Activated T-helper 1 cell treated with Interleukin-2 at 50 U/mL for 16 hours (primary cell): ENCODE measurements at places on chromosomes 4 and X.

DNA sequence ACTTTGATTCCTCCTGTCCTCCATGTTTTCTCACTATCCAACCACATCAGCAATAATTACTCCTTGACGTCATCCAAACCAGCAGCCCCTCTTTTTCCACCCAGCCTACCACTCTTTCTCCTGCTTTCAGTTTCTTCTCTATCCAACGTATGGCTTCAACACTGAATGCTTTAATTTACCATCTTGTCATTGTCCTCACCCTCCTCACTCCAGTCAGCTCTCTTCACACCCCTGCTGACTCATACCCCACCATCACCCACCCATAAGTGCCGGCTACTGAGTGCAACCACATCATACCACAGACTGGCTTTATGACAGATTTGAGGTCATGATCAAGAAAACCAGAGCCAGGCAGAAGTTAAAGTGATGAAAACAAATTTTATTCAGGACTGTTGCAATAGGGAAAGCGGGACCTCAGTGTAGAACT lies 9.8 kb upstream of the ANXA5 start:
- DNase-seq: no peak

DNA sequence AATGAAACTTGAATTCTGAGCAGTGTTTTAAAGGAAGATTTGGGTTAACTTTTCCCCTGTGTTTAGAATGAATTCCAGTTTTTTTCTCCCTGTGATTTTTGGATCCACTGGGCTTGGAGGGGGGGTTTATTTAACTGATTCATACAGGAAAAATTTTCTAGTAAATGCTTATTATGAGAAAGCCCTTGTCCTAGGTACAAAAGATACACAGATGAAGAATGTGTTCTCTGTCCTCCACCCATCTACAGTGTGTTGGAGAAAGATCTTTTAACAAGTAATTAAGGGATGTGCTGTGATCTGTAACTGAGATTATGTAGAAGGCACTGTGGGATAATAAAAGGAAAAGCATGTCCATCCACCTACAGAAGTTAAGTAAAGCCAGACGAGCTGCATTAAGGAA lies 103.9 kb downstream of the STIM2 start:
- no peak for DNase-seq

- DNase-seq: no peak
Observed at GRCh38 chr4:78528327-78528726, 23.2 kb upstream of the ANXA3 start.

- DNase-seq: no peak
Observed at GRCh38 chr4:47703956-47704355, 133.9 kb downstream of the CORIN start.

DNA sequence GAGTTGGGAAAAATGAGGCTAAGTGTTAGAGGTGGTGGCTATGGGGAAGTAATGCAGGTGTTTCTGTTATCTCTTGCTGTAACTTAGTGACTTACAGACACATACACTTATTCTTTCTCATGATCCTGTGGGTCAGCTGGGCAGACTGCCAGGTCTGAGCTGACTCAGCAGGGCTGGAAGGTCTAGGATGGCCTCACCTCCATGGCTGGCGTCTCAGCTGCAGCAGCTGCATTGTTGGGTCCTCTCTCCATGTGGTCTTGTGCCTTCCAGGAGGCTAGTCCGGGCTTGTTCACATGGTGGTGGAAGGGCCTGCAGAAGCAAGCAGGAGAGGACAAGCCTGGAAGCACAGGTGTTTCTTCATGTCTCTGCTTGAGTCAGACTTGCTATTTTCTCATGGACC lies 172.7 kb downstream of the NHS start:
- DNase-seq: no peak

DNA sequence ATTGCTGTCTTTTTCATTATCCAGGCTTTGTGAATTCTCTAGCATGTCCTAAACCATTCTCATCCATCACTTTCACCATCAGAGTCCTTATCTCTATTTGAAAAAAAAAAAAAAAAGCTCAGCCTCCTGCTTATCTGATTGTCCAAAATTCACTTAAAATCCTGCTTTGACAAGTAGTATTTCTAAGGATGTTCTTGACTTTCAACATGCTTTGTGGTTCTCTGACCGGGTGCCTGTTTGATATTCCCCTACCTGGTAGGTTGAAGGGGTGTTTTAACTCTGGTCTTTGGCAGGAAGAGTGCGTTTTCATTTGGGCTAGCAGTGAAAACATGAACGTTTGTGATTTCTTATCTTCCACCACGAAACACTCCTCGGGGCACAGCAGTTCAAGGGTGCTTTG lies 17.3 kb upstream of the BBS12 start:
- DNase-seq: no peak

GRCh38 chrX:42094218-42094617 lies 170.9 kb upstream of the CASK start:
- no peak for DNase-seq

- no peak for DNase-seq
Observed at GRCh38 chrX:73577361-73577760, 14.4 kb downstream of the CHIC1 start.

DNA sequence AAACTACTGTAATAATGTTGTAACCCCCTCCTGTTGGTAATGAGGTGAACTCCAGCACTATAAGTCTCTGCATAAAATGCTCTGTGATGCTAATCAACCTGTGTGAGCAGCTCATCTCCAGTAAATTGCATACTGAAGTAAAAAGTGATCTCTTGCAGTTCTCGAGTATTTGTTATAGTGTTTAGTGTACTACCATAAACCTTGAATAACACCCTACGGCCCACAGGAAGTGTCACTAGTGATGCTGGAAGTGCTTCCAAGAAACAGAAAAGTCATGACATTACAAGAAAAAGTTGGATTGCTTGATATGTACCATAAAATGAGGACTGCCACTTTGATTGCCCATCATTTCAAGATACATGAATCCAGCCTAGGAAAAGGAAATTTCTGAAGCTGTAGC lies 39.0 kb downstream of the IL15 start:
- no peak for DNase-seq

GRCh38 chr4:47672696-47673095 lies 165.2 kb downstream of the CORIN start:
- DNase-seq: no peak

- DNase-seq: no peak
Observed at GRCh38 chrX:40285876-40286275, 188.1 kb upstream of the BCOR start.

DNA sequence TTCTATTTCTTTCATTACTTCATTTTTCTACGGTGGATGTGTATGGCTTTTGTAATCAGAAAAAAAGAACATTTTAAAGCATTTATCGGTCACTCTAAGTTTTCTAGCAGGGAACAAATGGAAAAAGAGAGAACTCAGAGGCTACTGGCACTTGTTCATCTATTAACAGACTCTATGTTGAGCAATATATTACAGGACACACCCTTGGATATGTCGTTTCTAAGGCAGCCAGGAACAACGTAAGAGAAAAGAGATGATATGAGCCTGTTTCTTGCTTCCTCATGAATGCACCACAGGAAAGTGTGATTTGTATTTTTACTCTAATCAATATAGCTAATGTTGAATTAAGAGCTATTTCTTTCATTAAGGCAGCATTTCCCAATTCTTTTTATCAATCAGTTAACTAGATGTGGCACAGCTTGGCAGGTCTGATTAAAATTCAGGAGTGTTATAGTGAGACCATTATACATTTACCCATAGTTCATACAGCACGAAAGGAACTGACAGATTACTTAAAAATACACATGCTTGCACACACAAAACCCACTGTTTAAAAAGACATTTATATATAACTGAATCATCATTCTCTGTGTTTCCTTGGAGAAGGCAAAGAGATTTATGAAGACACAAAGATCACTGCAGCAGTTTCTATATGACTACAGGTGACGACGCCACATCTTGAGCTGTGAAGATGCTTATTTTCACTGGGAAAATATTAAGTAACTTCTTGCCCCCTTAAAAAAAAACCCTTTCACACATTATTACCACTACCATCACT lies 13.0 kb downstream of the RAB9B start:
- DNase-seq: no peak

DNA sequence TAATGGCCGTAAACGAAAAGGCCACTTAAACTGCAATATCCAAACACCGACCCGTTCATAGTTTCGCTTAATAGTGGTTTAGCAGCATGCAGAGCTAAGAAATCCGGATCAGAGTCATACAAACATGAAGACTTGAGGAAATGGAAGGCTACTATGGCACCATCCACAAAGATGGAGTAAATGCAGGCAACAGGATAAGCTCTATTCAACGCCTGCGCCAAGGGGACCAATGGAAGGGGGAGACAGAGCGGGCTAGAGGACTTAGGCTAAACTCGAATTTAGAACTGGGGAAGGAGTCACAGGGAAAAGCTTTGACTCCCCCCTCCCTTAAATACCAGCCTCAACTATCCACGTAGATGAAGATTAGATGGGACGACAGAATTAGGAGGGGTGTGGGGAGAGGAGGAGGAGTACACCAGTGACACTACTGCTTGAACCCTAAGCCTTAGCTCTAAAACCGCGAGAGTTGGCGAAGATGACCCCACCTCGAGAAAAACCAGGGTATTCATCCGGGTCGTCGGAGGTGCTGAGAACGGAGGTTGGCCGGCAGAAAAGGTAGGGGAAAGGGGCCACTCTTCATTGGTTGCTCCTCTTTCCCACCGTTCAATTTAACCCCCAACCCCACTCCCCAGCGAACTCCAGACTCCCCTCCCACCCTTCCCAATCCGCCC lies 3.5 kb downstream of the HUWE1 start:
- DNase-seq: no peak

DNA sequence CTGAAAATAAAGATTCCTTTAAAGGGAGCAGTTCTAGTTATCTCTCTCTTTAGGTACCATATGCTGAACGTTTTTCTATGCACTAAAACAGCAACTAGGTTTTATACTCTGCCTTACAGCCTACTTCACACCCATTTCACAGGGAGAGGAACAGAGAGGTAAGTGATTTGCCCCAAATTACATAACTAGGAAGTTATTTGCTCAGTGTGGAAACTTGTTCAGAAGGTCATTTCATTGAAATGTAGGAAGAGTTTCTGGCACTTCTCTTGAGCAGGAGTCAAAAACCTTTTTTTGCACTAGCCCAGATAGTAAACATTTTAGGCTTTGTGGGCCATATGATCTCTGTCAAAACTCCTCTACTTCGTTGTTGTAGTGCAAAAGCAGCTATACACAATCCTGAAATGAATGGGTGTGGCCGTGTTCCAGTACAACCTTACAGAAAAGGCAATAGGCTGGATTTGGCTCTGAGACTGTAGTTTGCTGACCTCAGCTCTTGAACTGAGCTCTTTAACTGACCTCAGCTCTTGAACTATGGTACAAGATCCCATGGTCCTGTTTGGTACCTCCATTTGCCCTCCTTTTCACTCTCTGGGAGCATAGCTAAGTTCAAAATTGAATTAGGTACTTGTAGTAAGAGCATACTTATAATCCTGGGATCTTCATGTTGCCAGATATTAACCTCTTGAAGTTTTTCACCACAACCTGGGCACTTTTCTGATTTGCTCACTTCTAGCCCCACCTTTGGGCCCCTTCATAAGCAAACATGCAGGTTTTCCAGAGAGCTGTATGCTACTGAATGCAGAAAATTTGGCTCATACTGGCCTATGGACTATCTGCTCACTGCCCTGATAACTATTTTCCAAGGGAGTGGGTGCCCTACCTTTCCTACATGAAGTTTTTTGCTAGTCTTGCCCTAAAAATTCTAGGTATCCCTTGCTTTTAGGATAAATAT lies 53.3 kb downstream of the AR start:
- DNase-seq: no peak

DNA sequence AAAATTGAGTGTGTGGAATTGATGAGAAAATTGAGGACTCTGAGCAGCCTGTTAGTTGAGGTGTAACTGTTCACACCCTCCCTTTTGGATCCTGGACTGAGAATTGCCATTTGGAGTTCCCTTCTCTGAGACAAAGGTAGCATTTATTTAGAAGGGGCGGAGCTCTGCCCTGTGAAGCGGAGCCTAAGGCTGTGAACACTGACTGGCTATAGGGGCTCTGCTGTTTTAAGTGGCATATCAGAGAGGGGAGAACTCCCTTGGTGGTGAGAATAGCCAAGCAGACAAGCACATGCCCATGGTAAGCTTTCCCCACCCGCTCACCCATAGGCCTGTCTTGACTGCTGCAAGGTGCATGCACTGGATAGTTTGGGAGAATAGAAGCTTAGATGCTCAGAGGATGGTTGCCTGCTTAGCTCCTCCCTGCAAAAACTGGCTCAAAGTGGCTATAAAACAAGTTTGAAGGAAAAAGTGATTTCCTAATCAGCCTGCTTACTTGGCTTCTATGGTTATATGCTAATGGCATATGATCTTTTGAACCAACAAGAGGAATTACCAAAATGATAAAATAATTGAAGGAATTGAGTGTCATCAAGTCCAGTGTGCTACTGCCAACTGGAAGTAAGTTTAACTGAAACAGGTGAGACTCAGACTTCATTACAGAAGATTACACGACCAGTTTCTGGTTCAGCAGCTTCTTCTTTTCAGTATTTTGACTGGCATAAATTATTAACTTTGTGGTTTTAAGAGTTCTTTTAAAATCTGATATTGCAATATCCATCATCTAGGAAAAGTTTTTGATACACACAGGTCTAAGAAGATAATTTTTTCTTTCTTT lies 108.4 kb downstream of the AFF1 start:
- no peak for DNase-seq

DNA sequence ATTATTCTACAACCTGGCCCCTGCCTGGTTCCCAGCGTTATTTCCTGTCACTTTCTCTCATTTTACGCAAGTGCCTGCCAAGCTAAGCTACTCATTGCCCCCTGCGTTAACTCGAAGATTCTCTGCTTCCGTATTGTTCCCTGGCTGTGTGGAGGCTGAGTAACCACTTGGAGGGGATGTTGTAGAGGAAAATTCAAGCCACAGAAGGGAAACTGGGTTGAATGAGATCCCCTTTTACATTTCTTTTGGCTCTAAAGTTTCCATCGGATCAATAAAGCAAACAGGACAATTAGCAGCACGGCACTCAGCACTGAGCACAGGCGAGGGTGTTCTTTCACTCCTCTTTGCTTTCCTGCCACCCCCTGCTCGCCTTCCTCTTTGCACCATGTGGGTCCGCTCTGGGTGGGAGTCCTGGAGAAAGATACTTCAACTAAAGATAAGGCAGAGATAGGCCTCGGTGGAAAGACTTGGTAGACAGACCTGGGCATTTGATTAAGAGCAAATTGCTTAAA lies 4.2 kb upstream of the TMSB4X start:
- DNase-seq: no peak

DNA sequence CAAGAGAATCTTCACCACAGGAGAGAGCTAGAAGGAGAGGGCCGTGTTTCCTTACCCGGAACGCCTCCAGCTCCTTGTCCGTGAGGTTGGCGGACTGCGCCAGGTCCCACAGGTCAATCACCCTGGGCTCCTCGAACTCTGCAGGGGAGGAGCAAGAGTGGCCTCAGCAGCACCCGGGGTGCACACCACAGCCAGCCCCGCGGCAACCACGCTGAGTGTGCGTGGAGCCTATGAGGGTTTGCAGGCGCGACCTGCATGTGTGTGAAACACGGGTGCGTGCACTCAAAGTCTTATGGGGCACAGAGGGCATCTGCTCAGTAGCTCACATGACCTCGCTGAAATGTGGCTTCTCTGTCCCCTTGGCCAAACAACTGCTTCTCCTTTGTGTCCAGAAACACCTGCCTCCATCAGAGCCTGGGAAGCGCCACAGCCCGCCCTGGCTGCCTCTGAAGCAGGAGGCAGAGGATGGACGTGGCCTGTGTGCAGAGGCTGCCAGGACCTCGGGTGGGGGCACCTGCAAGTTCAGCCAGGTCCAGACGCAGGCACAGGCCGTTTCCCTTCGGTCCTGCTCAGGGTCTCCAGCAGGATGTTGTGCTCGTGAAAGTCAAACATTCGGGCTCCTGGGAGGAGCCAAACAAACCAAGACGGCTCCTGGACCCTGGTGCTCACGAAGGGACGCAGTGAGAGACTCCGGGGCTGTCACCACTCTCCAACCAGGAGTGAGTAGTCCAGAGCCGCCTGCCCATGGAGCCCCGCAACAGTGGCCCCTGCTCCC lies 16.0 kb downstream of the LRPAP1 start:
- DNase-seq: no peak

- no peak for DNase-seq
Observed at GRCh38 chr4:93981594-93981993, 153.0 kb downstream of the ATOH1 start.
